Suppressor macrophage treated with lipopolysaccharide for 4 hours (primary cell): ENCODE measurements at places on chromosomes 2 and 18.
A peak's percentile ranks its signal among the peaks of the same experiment; 100 is the strongest.

GRCh38 chr2:7438855-7439254, 521.6 kb downstream of the RNF144A start:
- DNase-seq: no peak

GRCh38 chr18:59249199-59249774, 24.0 kb downstream of the RAX start:
- peak; percentile 55 for DNase-seq

GRCh38 chr2:101356521-101356920, 30.8 kb downstream of the CREG2 start:
- DNase-seq: peak; percentile 27

GRCh38 chr2:111118481-111118980, 2.2 kb upstream of the BCL2L11 start:
- peak; percentile 19 for DNase-seq

DNA sequence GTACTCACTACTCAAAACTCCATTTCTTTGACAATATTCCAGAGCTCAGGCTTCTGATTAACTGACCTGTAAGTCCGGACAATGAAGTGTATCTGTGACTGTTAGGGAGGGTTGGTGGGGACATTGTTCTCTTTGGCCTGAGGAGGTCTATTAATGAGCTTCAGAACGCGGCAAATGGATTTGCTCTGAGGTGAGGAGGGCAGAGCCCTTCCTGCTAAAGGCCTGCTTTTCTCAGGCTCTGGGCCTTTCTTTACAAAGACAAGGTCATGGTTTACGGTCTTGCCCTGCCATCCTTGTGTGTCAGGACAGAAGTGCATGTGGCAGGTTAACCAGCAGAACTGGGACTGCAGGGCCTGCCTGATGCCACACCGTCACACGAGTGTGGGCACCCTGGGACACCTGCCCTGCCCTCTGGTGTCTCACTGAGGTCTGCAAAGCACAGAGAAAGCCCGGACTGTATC, 7.2 kb downstream of the ALKAL2 start:
- no peak for DNase-seq

GRCh38 chr2:103007086-103007485, 245.3 kb downstream of the TMEM182 start:
- DNase-seq: no peak

DNA sequence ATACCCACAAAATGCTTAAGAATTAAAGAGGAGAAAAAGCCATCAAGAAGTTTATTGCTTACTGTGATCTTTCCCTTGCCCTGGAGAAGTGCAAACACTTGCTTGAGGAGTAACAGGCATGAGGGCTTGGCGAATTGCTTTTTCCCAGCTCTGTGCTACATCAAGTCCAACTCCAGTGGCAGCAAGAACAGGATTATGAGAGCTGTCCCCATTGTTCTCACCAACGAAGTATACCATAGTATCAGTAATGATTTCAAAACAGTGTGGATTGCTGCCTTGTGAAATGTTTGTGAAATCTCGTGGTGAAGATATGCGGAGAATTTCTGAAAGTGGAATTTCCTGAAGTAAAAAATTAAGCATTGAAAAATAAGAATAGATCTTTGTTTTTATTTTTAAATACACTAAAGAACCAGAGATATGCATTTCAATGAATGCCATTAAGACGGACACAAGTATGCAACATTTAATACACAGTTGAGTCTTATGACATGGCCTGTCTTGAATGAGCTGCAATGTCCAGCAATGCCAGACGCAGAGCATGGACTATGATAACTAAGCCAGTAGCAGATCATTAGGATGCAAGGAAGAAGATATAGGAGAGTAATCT, 43.0 kb downstream of the NDUFAF7 start:
- no peak for DNase-seq

DNA sequence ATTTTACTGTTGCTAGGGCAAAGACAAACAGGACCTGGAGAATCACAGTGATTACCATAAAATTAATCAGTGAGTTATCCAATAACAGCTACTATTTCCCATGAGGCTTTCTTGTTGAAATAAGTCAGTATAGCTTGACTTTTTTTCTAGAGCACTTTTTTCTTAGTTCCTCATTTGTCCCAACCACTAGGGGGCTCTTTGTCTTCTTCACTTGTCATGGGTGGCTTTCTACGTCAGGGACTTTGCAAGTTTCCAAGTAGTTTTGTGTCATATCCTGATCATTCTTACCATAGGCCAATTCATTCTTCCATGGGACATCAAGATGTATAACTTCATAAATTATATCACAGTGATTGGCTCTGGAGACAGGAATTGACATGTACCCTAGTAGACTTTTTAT, 1019.6 kb upstream of the PIK3C3 start:
- DNase-seq: peak; percentile 29

DNA sequence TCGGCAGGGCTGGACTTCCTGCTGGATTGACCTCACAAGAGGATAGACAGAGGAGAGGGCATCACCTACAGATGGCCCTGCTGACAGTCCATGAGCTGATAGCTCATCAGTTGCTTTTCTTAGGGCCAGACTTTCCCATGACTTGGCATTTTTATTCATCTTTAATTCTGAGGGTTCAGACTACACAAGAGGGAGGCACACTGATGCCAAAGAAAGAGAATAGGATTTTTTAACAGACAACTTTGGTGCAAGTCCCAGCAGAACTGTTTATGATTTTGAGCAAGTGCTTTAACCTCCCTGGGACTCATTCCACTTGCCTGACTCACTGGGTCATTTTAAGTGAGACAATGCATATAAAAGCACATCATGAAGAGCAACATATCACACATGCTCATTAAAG, 299.2 kb downstream of the INSIG2 start:
- no peak for DNase-seq

DNA sequence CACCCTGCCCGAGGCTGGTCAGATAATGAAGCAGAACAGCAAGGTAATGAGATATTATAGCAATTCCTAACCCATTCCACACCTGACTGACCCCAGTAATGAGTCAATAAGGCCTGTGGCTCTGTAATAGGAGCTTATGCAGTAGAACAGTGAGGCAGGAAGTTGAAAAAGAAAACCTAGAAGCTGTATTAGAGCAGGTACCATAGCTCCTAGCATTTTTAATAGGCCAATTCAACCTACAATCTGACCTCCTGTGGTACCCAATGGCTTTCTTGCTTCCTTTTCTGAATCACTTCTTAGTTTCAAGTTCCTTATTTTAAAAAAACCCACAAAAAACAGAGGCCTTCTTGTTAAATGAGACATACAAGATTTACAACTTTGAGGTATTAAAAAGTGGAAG, 43.6 kb upstream of the MAP2 start:
- DNase-seq: peak; percentile 38

- DNase-seq: peak; percentile 53
Measured at GRCh38 chr18:9055185-9055584, 47.3 kb upstream of the NDUFV2 start.

GRCh38 chr2:59032499-59032898, 791.4 kb upstream of the FANCL start:
- no peak for DNase-seq

- no peak for DNase-seq
Measured at GRCh38 chr2:218645126-218645525, 14.3 kb downstream of the ZNF142 start.

DNA sequence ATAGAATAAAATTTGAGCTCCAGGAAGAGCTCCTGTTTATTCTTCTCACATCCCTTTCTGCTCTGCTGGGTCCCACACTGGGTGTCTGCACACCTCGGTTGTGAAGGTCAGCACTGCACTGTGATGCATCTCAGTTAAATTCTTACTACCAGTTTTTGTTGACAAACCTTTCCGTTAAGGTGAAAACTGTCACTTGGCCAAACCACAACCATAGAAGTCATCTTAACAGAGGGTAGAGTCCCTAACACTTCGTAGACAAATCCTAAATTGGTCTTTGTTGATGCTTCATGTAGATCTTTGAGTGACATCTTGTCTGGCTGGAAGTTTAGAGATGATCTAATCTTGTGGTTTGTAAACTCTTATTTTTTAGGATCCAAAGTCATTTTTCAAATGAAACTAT, 167.4 kb upstream of the MAP3K20 start:
- DNase-seq: no peak

DNA sequence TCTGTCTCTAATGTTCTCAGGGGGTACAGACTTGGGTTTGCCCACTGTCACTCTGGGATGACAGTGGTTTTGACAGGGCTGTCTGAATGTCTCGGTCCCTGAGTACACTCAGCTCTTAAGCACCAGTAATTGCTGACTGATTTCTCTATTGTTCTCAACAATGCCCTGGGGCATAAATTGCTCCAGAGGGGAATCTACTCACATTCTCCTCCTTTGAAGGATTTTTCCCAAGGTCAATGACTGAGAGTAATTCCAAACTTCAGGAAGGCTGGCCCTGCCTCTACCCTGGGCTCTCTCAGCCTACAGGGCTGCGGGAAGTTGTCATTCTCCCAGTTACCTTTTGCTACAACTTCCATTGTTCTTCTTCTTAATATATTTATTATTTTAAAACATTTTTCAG, 36.5 kb downstream of the MC2R start:
- DNase-seq: no peak

DNA sequence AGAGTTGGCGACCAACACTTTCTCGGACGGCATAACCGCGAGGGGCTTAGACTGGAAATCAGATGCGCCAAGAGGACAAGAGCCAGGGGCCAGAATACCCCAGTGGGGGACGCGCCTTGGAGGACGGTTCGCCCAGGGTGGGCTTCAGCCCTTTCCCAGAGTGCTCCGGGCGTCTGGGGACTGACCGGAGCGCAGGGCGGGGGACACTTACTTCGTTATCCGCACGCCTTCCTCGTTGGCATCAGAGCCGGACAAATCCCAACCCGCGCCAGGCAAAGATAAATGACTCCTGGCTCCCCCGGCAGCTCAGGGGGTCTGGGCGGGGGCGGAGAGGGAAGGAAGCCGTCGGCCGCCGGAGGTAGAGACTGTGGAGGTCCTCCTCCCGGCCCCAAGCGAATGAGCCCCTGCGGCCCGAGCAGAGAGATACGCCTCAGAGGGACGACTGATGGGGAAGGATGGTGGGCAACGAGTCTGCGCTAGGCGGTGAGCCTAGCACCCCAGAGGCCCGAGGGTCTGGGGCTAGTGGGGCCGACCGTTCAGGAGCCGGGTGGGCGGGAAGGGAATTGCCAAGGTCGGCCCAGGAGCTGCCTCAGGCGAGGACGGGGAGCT, 4.7 kb upstream of the SATB2 start:
- DNase-seq: no peak

- no peak for DNase-seq
Measured at GRCh38 chr2:56613254-56613653, 429.5 kb downstream of the CCDC85A start.

DNA sequence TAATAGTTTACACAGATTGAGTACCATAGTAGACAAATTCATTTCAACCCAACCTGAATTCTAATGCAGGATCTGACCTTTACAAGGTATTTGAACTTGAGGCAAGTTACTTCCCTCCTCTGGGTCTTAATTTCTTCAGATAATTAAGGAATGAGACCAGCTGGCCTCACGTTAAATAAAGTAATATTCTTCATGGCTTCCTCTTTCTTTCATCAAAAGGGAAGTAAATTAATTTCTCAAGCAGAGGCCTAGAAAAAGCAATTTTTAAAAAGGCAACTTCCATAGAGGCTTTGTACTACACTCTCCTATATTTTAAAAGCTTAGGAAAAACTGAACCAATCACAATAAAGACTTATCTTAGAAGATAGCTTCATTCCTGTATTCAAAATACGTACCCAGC, 109.2 kb downstream of the EXOC6B start:
- DNase-seq: no peak

DNA sequence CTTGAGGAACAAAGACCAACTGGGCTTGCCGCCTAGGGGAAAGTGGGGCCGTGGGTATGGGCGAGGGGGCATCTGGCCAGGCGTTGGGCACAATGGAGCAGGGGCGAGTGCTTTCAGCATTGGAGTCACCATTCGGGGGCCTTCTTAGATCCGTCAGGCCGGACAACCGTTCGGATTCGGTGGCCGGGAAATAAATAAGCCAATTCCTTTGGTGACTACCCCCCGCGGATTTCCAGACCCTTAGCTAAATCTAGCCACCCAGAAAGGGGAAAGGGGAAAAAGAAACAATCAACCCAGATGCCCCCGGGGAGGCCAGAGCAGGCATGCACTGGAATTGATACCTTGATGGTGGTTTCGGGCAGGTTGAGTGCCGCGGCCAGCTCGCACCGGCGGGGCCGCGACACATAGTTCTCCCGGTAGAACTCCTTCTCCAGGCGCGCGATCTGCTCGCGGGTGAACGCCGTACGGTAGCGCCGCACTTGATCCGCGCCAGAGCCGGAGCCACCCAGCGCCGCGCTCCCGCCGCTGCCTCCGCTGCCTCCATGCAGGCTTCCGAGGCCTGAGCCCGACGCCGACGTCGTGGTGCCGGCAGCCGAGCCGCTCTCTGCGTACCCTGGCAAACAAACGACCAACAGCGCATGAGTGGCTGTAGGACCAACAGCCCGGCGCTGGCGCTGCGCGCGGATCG, 1.8 kb downstream of the EVX2 start:
- no peak for DNase-seq

GRCh38 chr2:235619544-235619943, 125.7 kb downstream of the AGAP1 start:
- no peak for DNase-seq

DNA sequence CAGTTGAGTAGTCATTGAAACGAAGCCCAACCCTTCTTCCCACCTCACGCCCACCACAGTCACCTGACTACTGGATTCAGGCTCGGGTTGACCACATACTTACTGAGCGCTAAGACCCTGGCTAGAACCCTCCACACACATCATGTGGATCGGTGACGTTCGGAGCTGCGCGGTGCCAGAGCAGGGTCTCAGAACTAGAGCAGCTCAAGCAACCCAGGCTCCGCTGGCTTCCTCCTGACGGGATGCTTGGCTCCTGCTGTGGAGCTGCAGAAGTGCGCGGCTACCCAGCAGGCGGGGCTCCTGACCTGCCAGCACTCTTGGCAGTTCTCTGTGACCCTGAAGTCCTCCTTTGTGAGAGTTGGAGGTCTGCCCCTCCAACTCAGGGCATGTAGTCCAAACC, 90.6 kb upstream of the MBOAT2 start:
- DNase-seq: no peak

DNA sequence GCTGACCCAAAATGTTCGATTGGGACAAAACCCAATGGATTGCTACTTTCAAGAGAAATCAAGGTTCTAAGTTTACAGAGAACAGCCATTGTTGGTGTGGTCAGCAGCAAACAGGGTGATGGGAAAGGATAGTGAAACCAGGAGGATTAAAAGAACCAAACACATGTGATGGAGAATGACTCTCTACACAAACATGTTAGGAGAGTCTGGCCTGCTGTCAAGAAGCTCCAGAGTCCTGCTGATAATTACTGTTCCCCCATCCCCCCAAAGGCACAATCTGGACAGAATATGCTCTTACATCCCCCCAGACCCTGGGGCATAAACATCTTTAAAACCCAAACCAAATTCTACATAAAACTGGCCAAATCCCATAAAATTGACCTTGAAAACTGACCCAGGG, 32.0 kb upstream of the ACYP2 start:
- no peak for DNase-seq
